Activated CD8-positive, alpha-beta memory T cell treated with anti-CD3 and anti-CD28 coated beads for 24 hours (primary cell): ENCODE measurements at places on chromosomes 3 and 15.

- DNase-seq = no peak
Observed at GRCh38 chr15:92000709-92001108, 147.2 kb downstream of the SLCO3A1 start.

DNA sequence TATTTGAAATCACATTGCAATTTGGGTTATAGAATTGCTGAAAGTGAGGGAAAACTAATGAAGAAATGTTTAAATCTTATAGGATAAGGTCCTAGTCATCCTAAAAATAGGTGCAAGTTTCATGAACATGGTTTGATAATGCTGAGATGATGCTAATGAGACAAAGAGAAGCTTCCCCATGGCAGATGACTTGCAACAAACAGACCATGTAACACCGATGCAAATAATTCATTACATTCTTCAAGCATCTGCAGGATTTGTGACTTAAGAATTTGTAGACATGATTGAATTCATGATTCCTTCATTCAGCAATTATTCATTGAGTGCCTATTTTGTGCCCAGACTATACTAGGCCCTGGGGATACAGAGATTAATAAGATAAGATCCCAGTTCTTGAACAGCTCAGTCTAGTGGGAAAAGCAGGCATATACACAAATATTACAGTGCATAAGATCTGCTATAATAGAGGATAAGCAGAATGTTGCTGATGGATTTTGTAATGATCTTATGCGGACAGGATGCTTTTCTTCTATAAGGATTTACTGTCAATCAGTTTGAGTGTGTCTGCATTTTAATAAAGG lies 367.9 kb upstream of the GBE1 start:
- no peak for DNase-seq

GRCh38 chr15:59689626-59690236 lies 611 bp upstream of the BNIP2 start:
- DNase-seq = peak; percentile 69

GRCh38 chr15:53716909-53717876 lies 42.3 kb downstream of the WDR72 start:
- DNase-seq = no peak

DNA sequence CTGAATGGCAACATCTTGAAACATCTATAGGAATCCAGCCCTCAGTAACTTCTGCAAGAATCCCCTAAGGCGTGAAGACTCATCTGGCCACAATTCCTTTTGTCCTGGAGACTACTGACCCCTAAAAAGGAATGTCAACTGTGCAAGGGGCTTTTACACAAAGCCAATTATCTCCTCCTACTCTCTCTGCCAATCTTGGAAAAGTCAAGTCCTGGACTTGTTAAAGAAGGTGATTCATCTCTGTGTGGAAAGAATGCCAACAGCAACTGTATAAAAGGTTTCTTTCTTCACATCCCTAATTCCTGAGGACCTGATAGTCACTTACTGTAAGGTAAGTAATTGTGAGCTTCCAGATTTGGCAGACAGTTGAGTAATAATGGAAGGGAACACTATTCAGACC lies 22.3 kb downstream of the THRB start:
- no peak for DNase-seq

DNA sequence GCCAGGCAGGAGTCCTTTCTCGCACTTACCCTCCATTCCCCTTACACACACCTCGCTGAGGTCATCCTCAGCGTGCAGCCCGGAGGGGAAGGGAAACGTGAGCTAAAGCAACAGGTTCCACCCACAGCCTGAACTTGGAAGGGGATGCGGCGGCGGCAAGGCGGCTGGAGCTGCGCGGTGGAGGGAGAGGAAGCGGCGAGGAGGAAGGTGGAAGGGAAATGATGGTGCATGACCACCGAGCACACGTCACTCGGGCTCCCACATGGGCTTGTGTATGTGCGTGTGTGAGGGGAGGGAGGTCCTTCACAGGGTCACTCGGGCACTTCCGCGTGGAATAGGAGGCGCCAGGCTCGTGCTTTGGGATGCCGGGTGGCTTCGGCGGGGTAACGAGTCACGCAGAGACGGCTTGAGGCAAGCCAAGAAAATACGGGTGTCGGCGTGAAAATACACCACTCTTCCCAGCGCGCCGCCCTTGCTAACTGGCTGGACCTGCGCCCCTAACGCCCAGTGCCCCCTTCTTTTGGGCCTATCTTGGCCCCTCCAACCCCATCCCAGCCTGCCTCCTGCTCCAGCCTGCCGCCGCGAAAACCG lies 225.5 kb upstream of the IL12A start:
- DNase-seq = no peak

DNA sequence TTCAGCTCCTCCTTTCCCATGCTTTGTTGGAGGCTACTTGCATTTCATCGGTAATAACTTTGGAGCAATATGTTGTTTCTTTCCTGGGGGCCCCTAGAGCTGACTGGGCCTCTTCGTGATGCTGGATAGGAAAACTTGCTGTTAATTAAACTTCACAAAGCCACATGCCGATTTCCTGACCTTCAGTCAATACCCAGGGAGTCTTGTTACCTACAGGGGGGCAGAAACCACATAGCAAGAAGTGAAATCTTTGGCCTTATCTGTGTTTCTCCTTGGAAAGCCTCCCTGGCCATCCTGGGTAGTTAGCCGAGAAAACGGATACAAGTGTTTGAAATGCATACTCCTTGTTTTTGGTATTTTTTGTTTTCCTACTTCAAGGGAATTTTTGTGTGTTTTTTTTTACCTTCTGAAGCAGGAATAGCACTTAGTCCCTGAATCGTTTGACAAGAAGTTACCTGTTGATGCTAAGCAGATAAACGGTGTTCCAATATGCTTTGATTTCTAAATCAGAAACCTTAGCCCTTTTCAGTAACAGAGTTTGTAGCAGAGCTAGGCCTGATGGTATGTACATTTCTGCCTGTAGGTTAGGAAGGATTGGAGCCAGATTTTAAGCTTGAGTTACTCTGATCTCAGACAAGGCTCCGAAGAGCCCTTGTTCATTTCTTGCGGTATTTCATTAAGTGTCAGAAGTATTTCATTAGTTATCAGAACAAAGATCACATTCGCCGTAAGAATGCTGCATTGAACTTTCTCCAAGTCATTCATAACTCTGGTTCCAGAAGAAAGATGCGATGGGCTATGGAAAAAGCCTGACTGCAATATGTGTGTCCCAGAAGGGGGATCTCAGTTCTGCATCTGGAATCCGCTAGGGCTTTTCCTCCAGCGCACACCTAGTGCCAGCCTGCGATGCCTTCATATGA lies 111.5 kb downstream of the THSD4 start:
- no peak for DNase-seq

DNA sequence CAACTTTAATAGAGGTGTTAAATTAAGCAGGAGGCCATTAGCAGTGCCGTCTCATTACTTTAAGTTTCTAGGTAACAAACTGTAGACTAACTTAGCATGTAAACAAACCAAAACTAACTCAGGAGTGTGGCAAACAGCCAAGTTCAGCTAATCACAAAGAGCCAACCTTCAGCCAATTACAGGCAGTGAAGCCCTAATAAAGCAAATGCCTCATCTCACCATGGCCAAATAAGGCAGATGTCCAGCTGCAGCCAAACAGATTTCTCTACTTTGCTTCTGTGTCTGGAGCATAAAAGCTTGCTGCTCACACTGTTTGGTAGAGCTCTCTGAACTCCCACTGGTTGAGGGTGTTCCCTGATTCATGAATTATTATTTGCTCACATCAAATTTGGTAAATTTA lies 835.4 kb upstream of the GBE1 start:
- no peak for DNase-seq

DNA sequence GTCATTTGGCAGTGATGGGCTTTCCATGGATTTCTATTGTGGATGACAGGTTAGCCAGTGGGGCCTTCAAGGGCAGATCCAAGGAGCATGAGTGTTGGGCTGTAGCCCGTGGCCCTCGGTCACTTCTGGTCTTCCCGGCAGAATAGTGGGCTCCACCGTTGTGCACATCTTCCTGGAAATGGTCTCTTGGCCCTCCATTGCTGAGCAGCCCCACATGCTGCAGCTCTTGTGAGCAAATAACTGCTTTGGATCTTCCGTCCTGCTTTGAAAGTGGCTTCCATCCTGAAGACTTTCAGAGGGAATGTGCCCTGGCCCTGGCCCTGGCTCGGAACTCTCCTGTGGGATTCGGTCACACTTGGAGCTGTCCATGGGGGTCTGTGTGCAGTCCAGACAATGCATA lies 102.8 kb downstream of the SNRPN start:
- DNase-seq = peak; percentile 4

- no peak for DNase-seq
Observed at GRCh38 chr3:54178376-54178775, 56.0 kb downstream of the CACNA2D3 start.

GRCh38 chr3:128348075-128348474 lies 118.6 kb downstream of the DNAJB8 start:
- no peak for DNase-seq
